ENCODE measurements at places on chromosomes 5 and 9.

GRCh38 chr5:115419846-115420585, 123.6 kb upstream of the CCDC112 start:
- DNase-seq: no peak

DNA sequence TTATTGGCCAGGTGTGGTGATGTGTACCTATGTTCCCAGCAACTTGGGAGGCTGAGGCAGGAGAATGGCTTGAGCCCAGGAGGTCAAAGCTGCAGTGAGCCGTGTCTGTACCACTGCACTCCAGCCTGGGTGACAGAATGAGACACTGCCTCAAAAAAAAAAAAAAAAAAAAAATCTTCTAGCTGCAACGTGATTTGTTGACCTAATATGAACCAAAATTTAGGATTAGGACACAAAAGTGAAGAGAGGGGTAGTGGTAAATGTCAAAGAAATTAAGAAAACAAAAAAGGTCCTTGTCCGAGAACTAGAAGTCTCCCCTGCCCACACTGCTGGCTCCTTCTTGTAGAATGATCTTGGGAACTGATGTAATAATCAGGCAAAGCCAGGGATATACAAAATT, 272.0 kb downstream of the EFNA5 start:
- no peak for DNase-seq

DNA sequence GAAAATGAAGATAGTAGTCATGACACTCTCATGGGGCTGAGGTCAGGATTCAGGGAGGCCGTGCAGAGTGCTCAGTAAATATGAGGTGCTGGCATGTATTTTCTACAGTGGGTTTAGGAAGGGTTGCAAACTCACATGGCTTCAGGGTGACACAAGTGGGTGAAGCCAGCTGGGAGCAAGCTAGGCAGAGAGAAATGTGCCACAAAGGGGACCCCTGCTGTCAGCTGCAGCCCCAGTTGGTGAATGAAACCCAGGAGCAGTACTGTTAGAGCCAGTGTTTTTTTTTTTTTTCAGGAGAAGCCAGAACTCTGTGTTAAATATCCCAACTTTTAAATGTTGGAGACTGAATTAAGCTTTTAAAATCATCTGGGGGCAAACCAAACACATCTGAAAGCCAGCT, 75.3 kb downstream of the INSYN2B start:
- DNase-seq: no peak

DNA sequence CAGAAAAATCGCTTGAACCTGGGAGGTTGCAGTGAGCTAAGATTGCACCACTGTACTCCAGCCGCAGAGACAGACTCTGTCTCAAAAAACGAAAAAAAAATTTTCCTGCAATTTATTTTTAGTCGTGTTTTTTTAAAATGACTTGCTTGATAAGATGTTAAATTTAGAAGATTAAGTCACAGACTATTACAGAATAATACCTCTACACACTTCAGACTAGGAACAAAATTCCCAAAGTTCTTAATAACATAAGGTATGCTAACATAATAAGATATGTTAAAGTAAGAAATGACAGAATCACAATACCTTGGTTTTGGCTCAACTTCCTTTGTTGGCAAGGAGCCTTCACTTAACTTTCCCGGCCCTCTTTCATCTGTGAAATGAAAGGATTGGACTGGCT, 59.5 kb upstream of the NPR3 start:
- no peak for DNase-seq

- no peak for DNase-seq
Measured at GRCh38 chr5:111556501-111556900, 44.2 kb upstream of the STARD4 start.

DNA sequence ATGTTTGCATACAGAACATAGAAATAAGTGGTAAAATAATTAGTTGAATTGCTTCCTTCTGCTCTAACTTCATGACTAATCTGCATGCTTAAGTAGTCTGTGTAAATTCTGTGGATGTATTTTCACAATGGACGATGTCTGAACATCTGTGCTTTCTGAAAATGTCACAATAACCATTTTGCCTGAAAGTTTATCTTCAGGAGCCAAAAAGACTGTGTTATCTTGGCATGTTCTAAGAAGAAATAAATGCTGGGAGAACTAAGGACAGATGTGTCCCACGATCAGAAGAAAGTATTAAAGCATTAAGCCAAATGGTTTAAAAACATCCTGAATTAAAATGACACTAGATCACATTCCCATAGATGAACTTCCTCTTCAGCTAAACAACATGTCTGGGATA, 397.6 kb downstream of the SPOCK1 start:
- no peak for DNase-seq

All from endothelial cell (in vitro differentiated cells).